ENCODE measurements at places on chromosomes 16 and 17.

- DNase-seq: no peak
These were observed 25.4 kb downstream of the UBE2G1 start for GRCh38 chr17:4340914-4341615.

GRCh38 chr16:88372522-88372921 lies 10.2 kb upstream of the ZNF469 start:
- no peak for DNase-seq

DNA sequence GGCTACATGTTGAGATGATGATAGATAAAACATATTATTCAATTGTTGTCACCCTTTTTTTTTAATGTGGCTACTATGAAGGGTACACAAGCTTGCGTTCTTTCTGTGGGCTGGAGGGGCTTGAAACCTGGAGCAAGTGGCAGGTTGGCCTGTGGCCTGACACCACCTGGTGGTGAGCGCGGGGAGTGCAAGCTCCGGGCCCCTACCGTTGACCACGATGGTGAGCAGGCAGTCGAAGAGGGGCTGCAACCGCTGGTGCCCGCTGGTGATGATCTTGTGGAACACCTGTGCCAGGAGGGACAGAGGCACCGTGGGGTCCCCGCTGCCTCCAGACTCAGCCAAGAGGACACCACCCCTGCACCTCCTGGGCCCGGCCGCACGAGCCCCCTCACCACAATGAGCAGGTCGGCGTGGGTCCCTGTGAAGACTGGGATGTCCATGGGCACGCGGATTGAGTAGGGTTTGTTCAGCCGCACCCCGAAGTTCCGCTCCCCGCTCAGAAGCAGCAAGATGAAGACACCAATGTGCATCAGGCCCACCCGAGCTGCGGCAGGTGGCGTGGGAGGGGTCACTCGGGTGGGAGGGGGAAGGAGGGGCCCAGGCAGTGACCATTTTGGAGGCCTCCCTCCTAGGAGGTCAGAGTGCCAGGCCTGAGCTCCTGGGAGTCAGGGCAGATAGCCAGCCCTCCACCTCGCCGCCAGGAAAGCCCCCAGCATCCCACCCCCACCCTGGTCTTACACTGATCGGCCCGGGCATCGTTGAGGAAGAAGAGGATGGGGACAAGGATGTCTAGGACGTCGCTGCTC lies 14.4 kb downstream of the HID1 start:
- DNase-seq: peak; percentile 76

DNA sequence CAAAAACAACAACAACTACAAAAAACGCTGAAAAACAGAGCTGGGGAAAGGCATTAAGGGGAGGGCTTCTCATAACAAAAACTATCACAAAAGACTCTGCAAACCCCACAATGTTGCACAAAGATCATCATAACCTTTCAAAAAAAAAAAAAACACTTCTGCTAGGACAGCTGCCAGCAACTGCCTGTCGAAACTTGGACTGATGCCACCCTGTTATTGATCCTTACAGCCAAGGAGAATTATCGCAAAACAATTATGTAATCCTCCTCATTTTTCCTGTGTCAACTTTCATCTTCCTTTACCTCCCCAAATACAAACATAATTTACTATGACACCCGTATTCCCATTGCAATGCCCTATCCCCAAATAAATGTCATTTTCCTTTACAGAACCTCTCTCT lies 9.3 kb downstream of the CCDC40 start:
- no peak for DNase-seq

DNA sequence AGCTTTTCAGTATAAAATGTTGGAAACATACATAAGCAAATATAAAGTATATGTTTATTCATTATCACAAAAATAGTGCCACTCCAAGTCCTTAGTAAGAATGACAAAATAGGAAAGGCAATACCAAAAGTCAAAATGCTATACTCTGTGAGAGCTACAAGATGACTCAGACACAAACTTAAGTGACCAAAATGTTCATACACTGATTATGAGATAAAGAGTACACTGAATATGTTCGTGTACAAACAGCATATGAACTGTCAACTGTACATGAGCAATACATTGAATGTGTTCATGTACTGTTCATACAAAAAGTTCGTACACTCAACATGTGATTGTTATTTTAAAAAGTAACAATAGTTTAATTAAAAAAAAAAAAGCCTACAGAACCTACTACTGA lies 103.3 kb downstream of the CA4 start:
- DNase-seq: no peak

DNA sequence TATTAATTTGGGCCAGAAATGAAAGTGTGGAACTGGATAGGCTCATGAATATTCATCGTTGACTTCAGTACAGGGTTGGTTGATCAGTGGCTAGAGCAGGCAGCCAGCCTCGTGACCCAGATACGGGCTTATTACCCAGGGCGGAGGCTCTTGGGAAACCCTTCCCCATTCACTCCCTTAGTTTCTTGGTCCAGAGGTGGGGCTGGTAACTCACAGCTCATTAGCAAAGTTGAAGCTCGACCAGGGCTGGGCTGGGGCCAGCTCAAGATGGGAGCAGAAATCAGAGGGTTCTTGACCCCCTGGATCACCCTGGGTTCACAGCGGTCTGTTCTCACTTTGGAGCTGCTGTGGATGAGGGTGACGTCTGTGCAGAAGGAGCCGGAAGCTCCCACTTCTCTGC lies 44.6 kb upstream of the GSE1 start:
- DNase-seq: no peak

DNA sequence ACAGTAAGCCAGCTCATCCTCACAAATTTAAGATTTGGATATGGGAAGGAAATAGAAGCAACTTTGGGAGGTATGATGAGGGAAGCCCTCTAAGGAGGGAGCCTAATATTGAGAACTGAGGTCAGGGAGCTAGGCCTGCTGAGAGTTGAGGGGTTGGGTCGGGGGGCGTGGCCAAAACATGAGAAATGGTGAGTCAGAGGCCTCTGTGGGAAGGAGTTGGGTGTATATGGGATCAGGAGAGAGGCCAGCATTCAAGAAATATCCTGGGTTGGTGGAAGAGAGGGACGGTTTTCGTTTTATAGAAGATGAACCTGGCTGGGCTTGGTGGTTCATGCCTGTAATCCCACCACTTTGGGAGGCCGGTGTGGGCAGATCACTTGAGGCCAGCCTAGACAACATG lies 48.4 kb downstream of the CLEC16A start:
- no peak for DNase-seq

- no peak for DNase-seq
These were observed 4.8 kb downstream of the TBC1D16 start for GRCh38 chr17:80030730-80031410.

DNA sequence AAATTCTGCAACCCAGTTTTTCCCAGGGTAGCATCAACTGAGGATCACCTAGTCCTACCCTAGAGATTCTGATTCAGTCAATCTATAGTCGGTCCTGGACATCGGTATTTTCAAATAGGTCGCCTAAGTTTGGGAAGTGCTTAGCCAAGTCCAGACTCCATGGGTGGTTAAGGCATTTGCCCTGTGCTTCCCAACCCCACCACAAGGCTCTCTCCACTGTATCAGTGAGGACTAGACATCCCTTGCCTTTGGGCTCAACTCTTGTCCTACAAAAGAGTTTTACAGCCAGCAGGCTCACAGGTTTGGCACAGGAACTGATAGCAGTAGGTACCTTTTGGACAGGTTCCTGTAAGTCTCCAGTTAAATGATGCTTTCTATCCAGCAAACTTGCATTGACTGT lies 13.8 kb downstream of the HYDIN start:
- no peak for DNase-seq

GRCh38 chr17:2406271-2406902 lies 5.5 kb upstream of the MNT start:
- no peak for DNase-seq

DNA sequence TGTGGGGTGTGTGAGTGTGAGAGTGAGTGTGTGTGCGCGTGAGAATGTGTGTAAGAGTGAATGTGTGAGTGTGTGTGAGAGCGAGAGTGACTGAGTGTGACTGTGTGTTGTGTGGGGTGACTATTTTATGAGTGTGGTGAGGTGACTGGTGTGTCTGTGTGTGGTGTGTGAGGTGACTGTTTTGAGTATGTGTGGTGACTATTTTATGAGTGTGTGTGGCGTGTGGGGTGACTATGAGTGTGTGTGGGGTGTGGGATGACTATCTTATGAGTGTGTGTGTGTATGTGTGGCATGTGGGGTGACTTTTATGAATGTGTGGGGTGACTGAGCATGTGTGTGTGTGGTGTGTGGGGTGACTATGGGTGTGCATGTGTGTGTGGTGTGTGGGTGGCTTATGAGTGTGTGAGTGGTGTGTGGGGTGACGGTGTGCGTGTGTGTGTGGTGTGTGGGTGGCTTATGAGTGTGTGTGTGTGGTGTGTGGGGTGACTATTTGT lies 152.9 kb upstream of the PLCG2 start:
- DNase-seq: no peak

DNA sequence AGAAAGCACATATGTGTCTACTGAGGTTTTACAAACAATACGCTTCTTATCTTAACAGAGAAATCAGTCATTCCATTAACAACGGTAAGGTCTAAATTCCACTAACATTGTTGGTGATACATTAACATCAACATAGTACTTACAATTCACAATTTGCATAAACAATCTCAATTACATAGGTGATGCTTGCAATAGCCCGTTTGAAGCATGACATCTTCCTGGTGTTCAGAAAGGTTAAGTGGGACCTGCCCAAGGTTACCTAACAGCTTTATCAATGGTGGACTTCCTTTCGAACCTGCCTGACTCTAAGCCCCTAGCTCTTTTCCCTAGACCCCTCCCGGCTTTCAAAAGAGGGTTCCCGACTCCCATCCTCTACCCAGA lies 699 bp downstream of the FAM222B start:
- no peak for DNase-seq

Measured in CD4-positive, alpha-beta T cell treated with Interleukin-12 subunit alpha and Interleukin-12 subunit beta, for 1 hour (primary cell).